ENCODE measurements at places on chromosomes 4 and X.

- no peak for DNase-seq
- no peak overlapping the region for H3K4me3 ChIP-seq
- no peaks in the 10 kb centered on the region for H3K36me3 ChIP-seq
Observed at GRCh38 chrX:47358387-47359065, 11.9 kb upstream of the ZNF157 start.

DNA sequence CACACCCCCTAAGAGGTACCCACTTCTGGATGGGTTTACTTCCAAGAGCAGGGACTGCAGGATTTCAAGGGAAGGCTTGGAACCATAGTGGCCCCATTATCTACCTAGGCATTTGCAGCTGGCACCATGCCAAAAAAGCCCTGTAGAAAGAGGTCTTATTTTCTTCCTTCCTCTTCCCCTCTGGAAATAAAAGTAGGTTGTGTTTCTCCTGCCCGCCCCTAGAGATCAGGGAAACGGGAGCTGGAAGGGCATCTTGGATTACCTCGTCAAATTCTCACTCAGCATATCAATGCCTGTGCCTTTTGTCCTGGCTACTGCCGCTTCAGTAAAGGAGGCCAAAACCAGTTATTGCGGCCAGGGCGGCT is 1.6 kb downstream of the SCD5 start:
- no peaks in the 10 kb centered on the region for H3K27me3 ChIP-seq
- H3K4me3 ChIP-seq: peak overlapping the region; percentile 70
- no peaks in the 10 kb centered on the region for H3K36me3 ChIP-seq
- H3K4me1 ChIP-seq: peaks cover 10% of the 10 kb centered on the region
- no peak overlapping the region for H3K27ac ChIP-seq

DNA sequence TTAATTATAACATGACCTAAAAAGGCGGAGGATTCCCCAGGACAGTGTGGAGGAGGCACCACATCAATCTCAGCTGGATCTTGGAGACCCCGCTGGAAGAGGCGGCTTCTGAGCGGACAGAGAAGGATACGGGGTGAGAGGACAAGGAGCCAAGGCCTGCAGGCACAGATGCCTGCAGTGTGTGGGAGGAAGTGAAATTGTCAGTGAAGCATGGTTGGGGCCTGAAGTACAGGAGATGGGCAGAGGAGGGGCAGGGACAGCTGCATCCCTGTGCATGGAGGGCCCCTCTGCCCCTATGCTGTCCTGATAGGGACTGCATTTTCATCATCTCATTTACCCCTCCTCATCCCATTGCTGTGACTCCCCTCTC is 1.7 kb upstream of the SLC2A9 start:
- no peak for DNase-seq
- H3K27ac ChIP-seq: peak overlapping the region; percentile 69
- H3K36me3 ChIP-seq: no peaks in the 10 kb centered on the region
- H3K4me3 ChIP-seq: no peak overlapping the region
- H3K27me3 ChIP-seq: no peaks in the 10 kb centered on the region
- peaks cover 53% of the 10 kb centered on the region for H3K4me1 ChIP-seq

DNA sequence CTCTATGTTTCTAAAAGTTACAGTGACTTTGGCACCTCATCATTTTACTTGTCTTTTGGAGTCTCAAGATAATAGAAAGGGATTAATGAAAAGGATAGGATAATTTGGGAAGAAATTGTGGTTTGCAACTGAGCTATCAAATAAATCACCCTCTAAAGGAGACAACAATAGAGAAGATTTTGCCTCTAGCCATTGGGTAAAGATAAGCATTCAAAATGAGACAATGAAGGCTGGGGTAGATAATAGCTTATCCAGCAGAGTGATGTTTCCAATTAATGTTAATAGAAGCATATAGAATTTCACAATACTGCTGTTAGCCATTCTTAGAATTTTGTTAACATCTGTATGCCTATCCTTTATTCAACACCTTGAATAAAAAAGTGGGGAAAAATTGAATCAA is 1177.6 kb downstream of the ADGRL3 start:
- no peaks in the 10 kb centered on the region for H3K4me1 ChIP-seq
- no peaks in the 10 kb centered on the region for H3K36me3 ChIP-seq
- no peak for DNase-seq
- no peak overlapping the region for H3K27ac ChIP-seq

GRCh38 chr4:8410066-8410625 is 30.4 kb downstream of the ACOX3 start:
- no peak for DNase-seq
- H3K4me3 ChIP-seq: no peak overlapping the region
- H3K4me1 ChIP-seq: no peaks in the 10 kb centered on the region
- peaks cover 96% of the 10 kb centered on the region for H3K36me3 ChIP-seq
- no peak overlapping the region for H3K27ac ChIP-seq
- H3K27me3 ChIP-seq: no peaks in the 10 kb centered on the region

GRCh38 chrX:31653422-31653821 is 581.6 kb upstream of the FTHL17 start:
- H3K36me3 ChIP-seq: no peaks in the 10 kb centered on the region
- no peaks in the 10 kb centered on the region for H3K27me3 ChIP-seq
- no peak overlapping the region for H3K27ac ChIP-seq
- H3K4me1 ChIP-seq: no peaks in the 10 kb centered on the region
- no peak for DNase-seq

GRCh38 chrX:9282325-9282724 is 182.5 kb upstream of the TBL1X start:
- no peaks in the 10 kb centered on the region for H3K36me3 ChIP-seq
- no peaks in the 10 kb centered on the region for H3K4me1 ChIP-seq
- H3K4me3 ChIP-seq: no peak overlapping the region
- no peak for DNase-seq
- no peaks in the 10 kb centered on the region for H3K27me3 ChIP-seq

DNA sequence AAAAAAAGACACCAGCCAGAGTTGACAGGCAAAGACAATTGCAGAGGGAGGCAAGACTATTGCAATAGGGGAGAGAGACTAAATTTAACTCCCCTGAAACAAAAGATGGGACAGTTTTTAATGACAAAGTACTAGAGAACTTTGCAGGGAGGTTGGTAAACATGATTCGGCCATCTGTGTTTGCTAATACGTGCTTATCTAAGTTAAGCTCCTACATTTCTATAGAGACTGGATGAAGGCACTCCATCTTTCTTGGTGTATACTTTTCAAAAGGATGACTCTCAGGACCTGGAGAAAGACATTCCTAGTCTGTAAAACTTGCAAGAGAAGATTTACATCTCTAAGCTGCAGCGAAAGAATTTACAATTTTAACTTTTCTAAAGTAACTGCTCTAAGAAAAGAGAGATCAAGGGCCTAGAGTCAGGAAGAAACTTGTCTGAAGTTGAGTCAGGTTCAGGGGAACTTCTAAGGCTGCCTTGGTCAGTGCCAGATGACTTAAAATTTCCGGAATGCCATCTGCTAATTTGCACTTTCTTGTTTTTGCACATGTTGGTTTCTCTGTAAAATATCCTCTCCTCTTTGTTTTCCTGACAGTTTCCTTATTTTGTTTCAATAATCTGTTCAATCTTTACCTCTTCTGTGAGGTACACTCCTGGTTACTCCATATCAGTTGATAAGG is 10.6 kb downstream of the ADAM29 start:
- DNase-seq: no peak
- H3K4me1 ChIP-seq: no peaks in the 10 kb centered on the region
- H3K36me3 ChIP-seq: no peaks in the 10 kb centered on the region
- no peaks in the 10 kb centered on the region for H3K27me3 ChIP-seq

DNA sequence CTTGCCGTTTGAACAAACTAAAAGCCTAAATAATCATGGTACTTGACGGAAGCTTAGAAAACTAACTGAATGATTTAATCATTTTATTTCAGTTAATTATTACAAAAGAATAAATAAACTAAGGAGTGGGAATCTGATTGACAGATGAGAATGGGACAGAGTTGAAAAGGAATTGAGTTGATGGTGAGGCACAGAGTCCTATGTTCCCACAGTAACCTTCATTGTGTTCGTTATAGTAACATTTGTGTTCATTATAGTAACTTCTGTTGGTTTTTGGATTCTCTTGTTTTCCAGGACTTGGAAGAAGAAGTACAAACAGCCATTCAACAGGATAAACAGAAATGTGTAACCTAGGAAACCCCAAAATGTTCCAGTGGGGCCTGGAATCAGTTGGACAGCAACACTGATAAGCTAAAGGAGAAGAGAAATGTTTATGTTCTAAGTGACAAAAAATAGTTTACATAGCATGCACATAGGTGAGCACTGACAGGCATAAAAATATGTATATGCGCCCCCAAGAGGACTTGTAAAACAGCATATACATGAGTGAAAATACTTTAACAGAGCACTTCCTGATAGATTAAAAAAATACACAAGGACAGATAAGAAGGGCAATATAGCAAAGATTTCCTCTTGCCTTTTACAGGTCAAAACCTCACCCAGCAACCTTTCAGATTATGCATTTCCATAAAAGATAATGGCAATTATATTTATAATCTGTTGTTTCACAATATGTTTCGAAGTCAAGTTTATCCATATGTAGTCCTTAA is 218.6 kb upstream of the HTR2C start:
- no peaks in the 10 kb centered on the region for H3K27me3 ChIP-seq
- H3K4me1 ChIP-seq: no peaks in the 10 kb centered on the region
- H3K36me3 ChIP-seq: no peaks in the 10 kb centered on the region
- H3K27ac ChIP-seq: no peak overlapping the region

DNA sequence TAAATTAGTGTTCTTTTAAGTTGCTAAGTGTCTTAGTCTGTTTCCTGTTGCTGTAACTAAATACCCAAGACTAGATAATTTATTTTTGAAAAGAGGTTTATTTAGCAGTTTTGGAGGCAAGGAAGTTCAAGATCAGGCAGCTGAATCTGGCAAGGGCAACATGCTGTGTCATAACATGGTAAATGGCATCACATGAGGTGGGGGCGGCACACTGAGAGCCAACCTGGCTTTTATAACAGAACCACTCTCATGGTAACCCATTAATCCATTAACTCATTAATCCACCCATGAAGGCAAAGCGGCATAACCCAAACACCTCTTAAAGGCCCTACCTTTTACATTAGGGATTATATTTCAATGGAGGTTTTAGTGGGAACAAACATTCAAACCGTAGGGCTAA is 182.2 kb upstream of the GATB start:
- H3K4me3 ChIP-seq: no peak overlapping the region
- H3K4me1 ChIP-seq: no peaks in the 10 kb centered on the region
- H3K27me3 ChIP-seq: no peaks in the 10 kb centered on the region
- DNase-seq: no peak
- H3K27ac ChIP-seq: no peak overlapping the region

GRCh38 chr4:123319639-123320038 is 77.0 kb upstream of the SPRY1 start:
- peaks cover 3% of the 10 kb centered on the region for H3K36me3 ChIP-seq
- H3K4me3 ChIP-seq: no peak overlapping the region
- H3K4me1 ChIP-seq: no peaks in the 10 kb centered on the region
- DNase-seq: no peak

- H3K4me3 ChIP-seq: no peak overlapping the region
- DNase-seq: no peak
- H3K27me3 ChIP-seq: no peaks in the 10 kb centered on the region
- H3K4me1 ChIP-seq: no peaks in the 10 kb centered on the region
- no peak overlapping the region for H3K27ac ChIP-seq
Observed at GRCh38 chr4:100117750-100118149, 72.5 kb downstream of the DDIT4L start.

GRCh38 chr4:148834804-148835631 is 392.8 kb upstream of the NR3C2 start:
- no peaks in the 10 kb centered on the region for H3K36me3 ChIP-seq
- no peak for DNase-seq
- H3K4me1 ChIP-seq: no peaks in the 10 kb centered on the region

GRCh38 chrX:140038842-140039241 is 73.5 kb upstream of the CXorf66 start:
- H3K27me3 ChIP-seq: no peaks in the 10 kb centered on the region
- H3K27ac ChIP-seq: no peak overlapping the region

- no peaks in the 10 kb centered on the region for H3K36me3 ChIP-seq
- no peak overlapping the region for H3K4me3 ChIP-seq
- H3K27me3 ChIP-seq: no peaks in the 10 kb centered on the region
Observed at GRCh38 chrX:16589211-16589610, 60.7 kb upstream of the S100G start.

- no peak for DNase-seq
- no peaks in the 10 kb centered on the region for H3K27me3 ChIP-seq
- no peaks in the 10 kb centered on the region for H3K4me1 ChIP-seq
- H3K36me3 ChIP-seq: no peaks in the 10 kb centered on the region
Observed at GRCh38 chr4:8131210-8131609, 27.4 kb downstream of the ABLIM2 start.

DNA sequence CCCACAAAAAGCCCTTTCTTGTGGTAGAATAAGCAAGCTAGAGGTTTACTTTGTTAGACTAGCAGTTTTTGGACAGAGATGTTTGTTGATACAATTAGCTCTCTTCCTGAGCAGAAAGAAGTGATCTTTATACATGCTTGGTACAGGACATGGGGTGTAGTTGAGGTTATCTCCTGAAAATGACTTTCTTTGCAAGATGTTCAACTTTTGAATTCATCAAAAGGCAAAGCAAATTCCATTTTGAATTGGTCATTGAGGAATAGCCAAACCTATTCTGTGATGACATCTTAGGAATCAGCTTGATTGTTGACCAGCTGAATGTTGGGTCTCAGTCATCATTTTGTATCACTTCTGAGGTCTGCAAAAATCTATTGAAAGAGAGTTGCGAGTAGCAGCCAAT is 3.8 kb downstream of the CPE start:
- H3K4me1 ChIP-seq: peaks cover 41% of the 10 kb centered on the region
- no peaks in the 10 kb centered on the region for H3K27me3 ChIP-seq
- no peak overlapping the region for H3K27ac ChIP-seq
- no peaks in the 10 kb centered on the region for H3K36me3 ChIP-seq

GRCh38 chr4:41715155-41715554 is 33.4 kb downstream of the PHOX2B start:
- no peak for DNase-seq
- H3K4me1 ChIP-seq: no peaks in the 10 kb centered on the region
- H3K36me3 ChIP-seq: no peaks in the 10 kb centered on the region
- no peaks in the 10 kb centered on the region for H3K27me3 ChIP-seq

DNA sequence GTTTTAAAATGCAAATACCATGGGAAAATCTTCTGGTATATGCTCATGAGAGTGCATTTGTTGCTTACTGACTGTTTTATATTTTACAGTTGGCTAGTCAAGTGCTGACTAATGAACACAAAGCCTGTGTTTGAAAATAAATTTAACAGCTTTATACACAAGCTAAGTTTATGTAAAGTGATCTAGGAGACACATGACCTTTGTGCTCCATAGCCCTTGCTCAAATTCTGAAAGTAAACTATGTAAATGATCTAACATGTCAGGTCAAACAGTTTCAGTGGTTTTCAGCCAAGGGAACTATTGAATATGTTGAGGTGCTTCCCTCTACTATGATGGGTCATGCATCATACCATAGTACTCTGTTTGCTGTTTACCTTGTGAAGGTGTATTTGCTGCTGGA is 36.7 kb downstream of the DIAPH2 start:
- H3K4me1 ChIP-seq: no peaks in the 10 kb centered on the region
- no peak overlapping the region for H3K4me3 ChIP-seq
- no peaks in the 10 kb centered on the region for H3K27me3 ChIP-seq

DNA sequence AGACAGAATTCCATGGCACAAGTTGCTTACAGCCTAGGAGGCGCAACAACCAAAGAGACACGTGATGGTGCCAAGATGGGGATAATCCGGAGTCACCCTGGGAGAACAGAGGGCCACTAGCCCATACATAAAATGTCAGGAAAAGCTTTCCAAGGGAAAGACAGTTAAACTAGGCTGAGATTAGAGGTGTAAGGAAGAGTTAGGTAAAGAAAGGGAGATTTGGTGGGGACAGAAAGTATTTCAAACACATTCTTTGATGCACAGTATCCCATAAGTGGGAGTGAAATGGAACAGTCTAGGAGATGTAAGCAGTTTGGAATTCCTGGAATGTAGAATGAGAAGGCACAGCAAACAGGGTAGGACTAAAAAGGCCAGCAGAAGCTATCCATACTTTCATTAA is 860.9 kb upstream of the LCORL start:
- no peak overlapping the region for H3K27ac ChIP-seq
- no peaks in the 10 kb centered on the region for H3K4me1 ChIP-seq
- H3K4me3 ChIP-seq: no peak overlapping the region
- DNase-seq: no peak
- H3K27me3 ChIP-seq: no peaks in the 10 kb centered on the region
- H3K36me3 ChIP-seq: no peaks in the 10 kb centered on the region

All from esophagus squamous epithelium (tissue), 5 donors.